ENCODE measurements at places on chromosomes 6 and 20.

GRCh38 chr6:36034441-36034840, 6.8 kb downstream of the MAPK14 start:
- no peak for DNase-seq

- DNase-seq, result no peak
Observed at GRCh38 chr6:54003316-54003715, 107.9 kb upstream of the MLIP start.

GRCh38 chr20:32207626-32208498, at the start of the genes PLAGL2 and POFUT1:
TSS of gene PLAGL2 (minus strand) at chr20:32207743. CDS start at chr20:32202178, 5,565 bp downstream.
TSS of gene POFUT1 (plus strand) at chr20:32207880. CDS start at chr20:32207942, 62 bp downstream.
- DNase-seq, result peak; percentile 91

DNA sequence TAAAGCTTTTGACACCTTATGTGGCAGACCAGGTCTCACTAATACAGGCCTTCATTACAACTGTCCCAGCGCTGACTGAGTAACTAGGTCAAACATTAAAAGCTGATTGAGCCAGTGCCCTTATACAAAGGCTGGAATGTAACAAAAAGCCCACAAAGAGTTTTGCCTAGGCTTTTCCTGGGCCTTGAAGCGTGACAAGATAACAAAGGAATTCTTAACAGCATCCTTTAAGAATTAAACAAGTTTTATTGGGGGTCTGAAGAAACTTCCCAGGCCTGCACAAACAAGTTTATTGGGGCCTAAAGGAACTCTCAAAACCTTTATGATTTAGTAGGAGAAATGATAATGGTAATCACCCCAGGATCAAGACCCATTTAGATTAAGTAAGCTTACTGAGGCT, 267.6 kb upstream of the FAM83B start:
- no peak for DNase-seq

GRCh38 chr6:51648236-51648635, 439.2 kb downstream of the PKHD1 start:
- DNase-seq, result no peak

DNA sequence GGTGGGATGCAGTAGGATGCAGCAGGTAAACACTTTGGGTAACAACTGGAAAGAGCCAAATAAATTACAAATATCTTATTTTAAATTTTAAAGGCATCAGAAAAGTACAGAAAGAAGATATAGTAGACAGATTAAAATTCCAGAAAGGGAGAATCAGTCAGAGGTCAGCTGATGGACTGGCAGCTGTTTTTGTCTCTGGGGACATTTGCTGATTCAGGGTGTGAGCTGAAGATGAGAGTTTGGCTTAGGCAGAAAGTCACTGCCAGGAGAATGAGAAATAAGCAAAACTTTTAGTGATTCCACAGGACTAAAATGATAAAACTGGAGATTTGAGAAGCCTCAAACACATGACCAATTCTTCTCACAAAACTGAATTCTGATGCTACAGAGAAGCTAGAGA, 39.5 kb downstream of the AHI1 start:
- no peak for DNase-seq

All from Daoy (cell line).